Renal cortex interstitium (tissue), 15 donors: ENCODE measurements at places on chromosomes 16 and 17. TPM values are rescaled to one million over a fixed set of nuclear protein-coding genes. Genes with fewer than 3 reads are reported as not detected.

Gene C17orf67
- 2.2 TPM for polyA plus RNA-seq

Gene ERBB2
- 183 TPM for polyA plus RNA-seq

Gene ZNF750
- 1.6 TPM for polyA plus RNA-seq

Gene TMIGD1
- polyA plus RNA-seq = 0.56 TPM

Gene ASPHD1
- polyA plus RNA-seq = 1.3 TPM

Gene ARSG
- polyA plus RNA-seq = 6.8 TPM

Gene SLC39A11
- polyA plus RNA-seq = 26.5 TPM

Gene NLRC3
- polyA plus RNA-seq = 1.6 TPM

Gene SLC7A5
- 6.3 TPM for polyA plus RNA-seq

Gene ASIC2
- polyA plus RNA-seq = 2.5 TPM

Gene CDH5
- polyA plus RNA-seq = 55.8 TPM

Gene MYCBPAP
- polyA plus RNA-seq = 2.2 TPM

Gene DPEP3
- 0.16 TPM for polyA plus RNA-seq

Gene TMEM114
- polyA plus RNA-seq = 0.11 TPM

Gene TNFRSF13B
- not detected for polyA plus RNA-seq

Gene TTC19
- 70.3 TPM for polyA plus RNA-seq

GRCh38 chr17:6547336-6547735 is 9.0 kb downstream of the PITPNM3 start:
- DNase-seq = no peak

DNA sequence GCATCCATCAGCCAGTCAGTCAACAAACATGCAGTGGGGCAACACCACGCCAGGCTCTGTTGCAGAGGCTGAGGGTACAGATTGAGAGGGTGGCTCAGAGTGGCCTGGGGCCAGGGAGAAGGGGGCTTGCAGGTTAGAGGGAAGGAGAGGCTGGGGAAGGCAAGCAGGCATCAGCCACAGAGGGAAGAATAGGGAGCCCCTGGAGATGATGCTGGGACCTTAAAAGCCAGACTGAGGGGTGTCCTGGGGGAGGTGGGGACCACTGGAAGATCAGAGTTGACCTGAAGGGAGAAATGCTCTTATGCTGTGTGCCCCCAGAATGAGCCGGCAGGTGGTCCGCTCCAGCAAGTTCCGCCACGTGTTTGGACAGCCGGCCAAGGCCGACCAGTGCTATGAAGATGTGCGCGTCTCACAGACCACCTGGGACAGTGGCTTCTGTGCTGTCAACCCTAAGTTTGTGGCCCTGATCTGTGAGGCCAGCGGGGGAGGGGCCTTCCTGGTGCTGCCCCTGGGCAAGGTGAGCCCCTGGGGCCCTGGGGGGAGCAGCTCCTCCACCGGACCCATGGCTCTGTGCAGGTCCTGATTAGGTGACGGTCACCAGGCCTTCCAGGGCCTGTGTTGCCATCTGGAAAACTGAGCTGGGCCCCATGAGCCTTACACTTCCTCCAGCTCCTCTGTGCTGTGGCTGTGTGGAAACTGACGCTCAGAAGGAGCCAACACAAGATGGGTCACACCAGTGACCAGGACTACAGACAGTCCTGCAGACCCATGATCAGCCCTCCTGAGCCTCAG is 1.7 kb downstream of the CORO1A start:
- DNase-seq = no peak

DNA sequence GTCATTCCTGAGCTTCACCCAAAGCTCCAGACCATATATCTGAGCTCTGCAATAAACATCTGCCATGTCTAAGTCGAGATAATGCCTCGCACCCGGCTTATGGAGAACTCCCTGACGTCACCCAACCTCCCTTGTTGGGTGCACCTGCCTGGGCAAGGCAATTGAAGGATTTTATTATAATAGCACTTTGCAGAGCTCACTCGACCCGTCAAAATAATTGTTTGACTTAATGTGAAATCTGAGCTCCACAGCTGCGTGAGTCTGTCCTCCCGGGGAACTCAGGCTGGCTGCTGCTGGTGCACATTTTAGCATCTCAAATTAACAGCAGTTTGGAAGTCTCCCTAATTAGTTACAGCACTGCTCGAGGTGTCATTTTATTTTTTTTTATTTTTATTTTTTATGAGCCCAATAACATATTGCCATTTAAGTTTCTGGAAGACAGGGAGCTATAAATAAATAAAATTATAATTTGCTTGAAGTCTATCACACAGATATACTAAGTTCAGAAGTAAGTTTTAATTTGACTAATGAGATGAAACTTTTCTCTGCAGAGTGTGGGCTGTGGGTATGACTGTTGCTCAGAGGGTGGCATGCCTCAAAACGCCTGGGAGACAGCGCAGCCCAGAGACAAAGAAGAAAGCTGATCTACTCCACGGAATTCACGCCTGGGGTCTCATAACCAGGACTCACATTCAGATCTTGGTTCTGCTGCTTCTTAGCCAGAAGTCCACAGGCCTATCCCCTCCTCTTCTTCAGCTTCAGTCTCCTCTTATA is 401.4 kb upstream of the C16orf82 start:
- no peak for DNase-seq

- no peak for DNase-seq
Observed at GRCh38 chr17:36498155-36498554, 11.7 kb downstream of the ZNHIT3 start.

- no peak for DNase-seq
Observed at GRCh38 chr17:49914096-49914490, 54.9 kb upstream of the DLX4 start.

- DNase-seq = no peak
Observed at GRCh38 chr17:16942141-16943031, 29.5 kb downstream of the TNFRSF13B start.

GRCh38 chr17:80035687-80035936 is at the start of gene TBC1D16:
Gene TBC1D16 (minus strand): TSS chr17:80035872. CDS start chr17:80013547, 22,325 bp downstream.
- no peak for DNase-seq

GRCh38 chr16:66130296-66130905 is 236.1 kb upstream of the CDH5 start:
- DNase-seq = no peak

- DNase-seq = peak; percentile 70
Observed at GRCh38 chr16:4116325-4117249, at the start of gene ADCY9. Gene ADCY9 (minus strand): TSS chr16:4116442. CDS start chr16:4115442, 1,000 bp downstream.

DNA sequence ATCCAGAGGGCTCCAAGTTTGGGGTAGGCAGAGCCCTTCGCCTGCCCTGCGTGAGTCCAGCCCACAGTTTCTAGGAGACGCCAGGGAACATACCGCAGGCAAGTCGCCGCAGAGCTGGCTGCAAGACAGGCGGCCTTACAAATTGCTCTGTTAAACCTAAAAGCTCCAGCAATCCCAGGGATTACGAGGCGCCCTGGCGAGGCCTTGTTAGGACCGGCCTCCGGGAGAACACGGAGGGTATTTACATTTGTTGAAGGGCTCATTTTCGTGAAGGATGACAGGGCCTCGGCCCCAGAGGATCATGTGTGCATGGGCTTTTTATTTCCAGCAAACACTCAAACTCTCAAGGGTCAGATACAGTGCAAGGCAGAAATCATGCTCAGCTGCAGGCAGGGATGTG is 77.6 kb upstream of the FOXF1 start:
- DNase-seq = no peak

GRCh38 chr17:77462090-77462489 is 321.3 kb downstream of the SEC14L1 start:
- DNase-seq = no peak

DNA sequence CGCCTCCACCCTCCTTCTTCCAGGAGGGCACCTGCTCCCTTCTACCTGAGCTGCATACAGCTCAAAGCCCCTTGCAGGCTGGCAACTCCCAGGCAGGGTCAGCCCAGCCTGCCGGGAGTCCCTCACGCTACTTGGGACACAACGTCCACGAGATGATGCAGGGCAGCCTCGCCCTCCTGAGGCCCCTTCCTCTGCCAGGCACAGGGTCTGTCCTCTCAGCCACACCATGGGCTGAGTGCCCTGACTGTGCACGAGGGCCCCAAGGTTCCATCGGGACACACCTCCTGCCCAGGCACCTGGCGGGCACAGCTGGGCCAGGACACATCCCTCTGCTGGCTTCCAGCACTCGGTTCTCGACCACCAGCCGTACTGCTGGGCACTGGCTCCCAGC is 30.9 kb upstream of the ZC3H18 start:
- DNase-seq = no peak

GRCh38 chr16:84449156-84450140 is 55.0 kb downstream of the MEAK7 start:
- DNase-seq = no peak

GRCh38 chr16:54974367-54974766 is 43.7 kb downstream of the IRX5 start:
- peak; percentile 66 for DNase-seq

- DNase-seq = no peak
Observed at GRCh38 chr17:17849845-17850373, 13.1 kb upstream of the SREBF1 start.

DNA sequence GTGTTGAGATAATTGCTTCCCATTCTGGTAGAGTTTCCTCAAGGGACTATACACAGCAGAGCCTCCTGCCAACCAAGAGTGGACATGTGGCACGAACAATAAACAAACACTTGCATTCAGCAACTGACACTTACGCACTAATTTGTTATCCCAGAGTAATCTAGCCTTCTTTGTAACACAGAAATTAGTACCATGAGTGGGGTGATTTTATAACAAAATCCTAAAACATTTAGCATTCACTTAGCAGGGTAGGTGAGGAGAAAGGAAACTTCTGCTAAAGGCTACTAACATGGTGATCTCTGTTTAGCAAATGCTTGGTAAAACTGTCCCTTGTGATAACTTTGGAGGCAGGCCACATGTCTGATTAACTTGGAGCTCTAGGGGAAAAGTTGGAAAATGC is 325.2 kb downstream of the HS3ST4 start:
- no peak for DNase-seq

GRCh38 chr16:88076211-88076931 is 125.1 kb downstream of the BANP start:
- DNase-seq = no peak

GRCh38 chr17:79808763-79809529 is 12.1 kb upstream of the CBX8 start:
- DNase-seq = no peak

DNA sequence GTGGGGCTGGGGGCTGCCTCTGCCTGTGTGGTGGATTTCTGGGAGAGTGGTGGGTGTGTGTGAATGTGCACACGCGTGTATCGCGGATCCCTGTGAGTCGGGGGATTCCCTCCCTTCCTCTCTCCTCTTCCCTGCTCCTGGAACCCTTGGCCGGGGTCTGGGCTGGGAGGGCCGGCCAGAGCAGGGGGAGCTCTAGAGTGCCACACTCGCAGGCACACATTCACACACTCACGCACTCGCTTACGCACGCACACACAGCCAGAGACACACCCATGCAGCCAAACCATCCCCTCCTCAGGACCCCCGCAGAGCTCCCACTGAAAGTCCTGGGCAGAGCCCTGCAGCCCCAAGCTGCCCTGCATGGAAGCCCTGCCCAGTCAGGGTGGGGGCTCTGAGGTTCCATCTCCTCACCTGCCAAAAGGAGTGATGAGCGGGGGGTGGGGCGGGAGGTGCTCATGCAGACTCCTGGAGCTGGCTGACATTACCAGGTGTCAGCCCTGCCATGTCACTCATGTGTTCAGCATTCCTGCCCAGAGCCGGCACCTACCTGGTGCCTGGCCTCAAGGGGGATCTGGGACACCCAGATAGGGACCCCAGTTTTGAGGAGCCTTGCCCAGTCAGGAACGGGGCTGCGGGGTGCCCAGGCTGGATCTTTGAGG is 1.9 kb downstream of the NECAB2 start:
- DNase-seq = no peak

GRCh38 chr17:82938873-82939620 is 99.2 kb upstream of the ZNF750 start:
- DNase-seq = no peak

- DNase-seq = no peak
Observed at GRCh38 chr17:50359998-50360461, 13.0 kb downstream of the MRPL27 start.

DNA sequence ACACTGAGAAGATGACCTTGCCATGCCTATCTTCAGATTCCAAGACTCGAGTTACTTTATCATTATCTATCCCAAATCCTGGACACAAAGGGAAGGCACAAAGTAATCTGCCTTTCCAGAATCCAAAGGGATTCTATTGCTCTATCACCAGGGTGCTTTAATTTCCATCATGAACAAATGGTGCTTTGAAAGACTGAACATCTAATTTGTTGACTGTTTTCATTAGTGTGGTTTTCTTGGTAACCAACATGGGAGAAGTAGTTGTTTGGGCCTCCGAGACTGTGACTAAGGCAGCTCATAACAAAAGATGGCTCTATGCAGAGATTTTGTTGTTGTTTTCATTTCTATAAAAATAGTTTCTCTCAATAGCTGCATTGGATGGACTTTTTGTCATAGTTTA is 441.0 kb upstream of the SOX9 start:
- DNase-seq = no peak

DNA sequence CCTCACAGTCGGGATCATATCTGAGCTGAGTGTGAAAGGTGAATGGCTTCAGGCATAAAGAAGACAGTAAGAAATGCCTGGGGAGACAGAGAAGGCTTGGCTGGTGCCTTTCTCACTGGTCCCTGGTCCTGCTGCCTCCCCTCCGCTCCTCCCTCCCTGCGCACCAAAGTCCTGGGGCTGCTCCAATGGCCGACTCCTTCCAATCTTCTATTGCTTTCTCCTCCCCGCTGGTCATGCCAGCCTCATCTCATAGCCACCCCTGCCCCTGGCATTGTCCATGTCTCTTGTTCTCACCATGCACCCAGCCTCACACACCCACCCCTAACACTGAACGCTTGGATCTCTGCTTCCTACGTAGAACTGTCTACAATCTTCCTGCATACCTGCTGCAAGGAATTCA is 18.0 kb downstream of the TLE7 start:
- no peak for DNase-seq

DNA sequence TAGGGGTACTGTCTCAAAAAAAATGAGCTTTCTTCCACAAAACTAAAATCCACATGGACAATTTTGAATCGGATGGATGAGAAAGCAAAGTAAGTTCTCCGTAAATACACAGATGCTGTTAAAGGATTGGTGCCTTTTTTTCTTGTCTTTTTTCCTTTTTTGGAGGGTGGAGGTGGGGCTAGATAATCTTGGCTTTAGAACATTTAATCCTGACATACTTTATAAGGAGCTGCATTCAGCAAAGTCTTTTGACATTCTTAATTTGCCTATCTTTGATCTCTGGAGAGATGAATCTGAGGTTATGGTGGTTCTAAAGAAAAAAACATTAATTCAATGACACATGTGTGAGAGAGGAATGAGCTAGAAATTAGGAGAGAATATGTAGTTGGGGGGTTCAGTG is 312.3 kb upstream of the KCNJ16 start:
- DNase-seq = no peak

DNA sequence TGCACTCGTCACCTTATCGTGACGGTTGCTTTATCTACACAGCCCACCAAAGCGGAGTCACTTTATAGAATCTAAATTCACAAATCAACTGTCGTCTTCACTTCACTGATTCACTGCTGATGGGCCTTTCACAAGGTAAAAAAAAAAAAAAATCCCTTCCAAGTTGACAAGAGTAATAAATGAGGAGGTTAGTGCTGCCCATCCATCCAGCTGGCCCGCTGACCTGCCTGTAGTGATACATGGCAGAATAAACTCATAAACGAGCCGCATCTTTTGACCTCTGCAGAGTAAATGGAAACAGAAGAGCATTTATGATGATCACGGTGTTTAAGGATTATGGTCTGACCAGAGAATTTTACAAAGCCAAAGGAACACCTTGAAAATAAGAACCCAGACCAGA is 227.3 kb upstream of the IRX5 start:
- no peak for DNase-seq
